ENCODE measurements at places on chromosomes 1 and 21.

GRCh38 chr1:19310720-19311502, 1.0 kb downstream of the AKR7A2 start:
- no peak for DNase-seq

- no peak for DNase-seq
Measured at GRCh38 chr1:206455666-206456344, 14.5 kb upstream of the IKBKE start.

DNA sequence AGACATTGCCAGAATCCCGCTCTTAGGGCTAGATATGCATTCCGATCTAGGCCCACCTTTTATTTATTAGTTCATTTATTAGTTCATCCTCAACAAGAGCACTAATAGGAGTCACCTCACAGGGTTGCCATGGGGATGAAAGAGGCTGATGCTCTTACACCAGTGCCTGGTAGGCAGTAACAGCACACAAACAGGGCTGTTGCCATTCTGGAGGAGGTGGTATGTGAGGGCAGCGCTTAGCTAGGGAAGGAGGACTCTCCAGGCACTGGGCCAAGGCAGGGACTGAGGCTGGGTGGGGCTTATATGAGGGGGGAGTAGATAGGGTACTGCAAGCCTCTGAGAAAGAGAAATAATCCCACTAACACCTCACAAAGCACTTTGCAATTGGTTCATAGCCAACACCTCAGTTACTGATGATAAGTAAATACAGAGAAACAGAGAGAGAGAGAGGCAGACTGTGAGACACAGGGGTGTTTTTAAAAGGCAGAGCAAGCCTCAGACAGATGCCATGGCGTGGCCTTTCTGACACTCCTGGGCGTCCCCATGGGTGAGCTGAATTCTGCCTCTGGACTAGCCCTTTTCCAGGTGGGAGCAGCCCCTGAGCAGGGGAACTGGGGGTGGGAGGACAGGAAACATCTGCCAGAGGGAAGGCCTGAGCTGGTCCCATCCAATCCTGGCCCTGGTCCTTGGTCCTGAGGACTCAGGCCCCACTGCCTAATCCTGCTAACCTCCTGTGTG, 5.9 kb downstream of the FCGR2A start:
- DNase-seq: no peak

DNA sequence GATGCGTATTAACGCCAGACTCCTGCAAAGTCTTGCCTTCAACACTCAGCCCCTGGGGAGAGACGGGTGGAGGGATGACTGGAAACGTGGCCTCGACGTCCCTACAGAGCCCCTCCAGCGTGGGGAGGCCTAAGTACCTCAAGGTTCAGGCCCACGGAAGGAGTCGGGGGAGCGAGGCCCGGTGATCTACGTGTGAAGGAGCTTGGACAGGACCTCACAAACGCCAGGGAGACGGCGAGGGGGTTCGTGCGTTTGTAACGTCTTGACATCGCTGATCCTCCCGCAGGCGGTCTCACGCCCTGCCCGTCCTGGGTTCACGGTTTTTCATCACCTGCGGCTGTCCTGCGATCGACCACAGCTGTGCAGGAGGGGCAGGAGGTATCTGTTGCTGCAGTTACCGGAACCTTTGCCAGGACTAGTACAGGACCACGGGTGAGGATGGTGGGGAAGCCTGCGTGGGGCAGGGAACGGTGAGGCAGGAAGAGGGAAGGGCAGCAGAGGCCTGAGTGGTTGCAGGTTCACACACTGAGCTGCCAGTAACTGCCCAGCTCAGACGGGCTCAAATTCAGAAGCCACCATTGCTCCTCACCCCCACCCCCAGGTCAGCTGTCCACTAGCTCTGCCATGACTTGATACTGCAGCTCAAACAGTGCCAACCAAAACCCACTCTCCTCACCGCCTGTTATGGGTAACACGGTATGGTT, 889 bp upstream of the CCNL2 start:
- DNase-seq: no peak

DNA sequence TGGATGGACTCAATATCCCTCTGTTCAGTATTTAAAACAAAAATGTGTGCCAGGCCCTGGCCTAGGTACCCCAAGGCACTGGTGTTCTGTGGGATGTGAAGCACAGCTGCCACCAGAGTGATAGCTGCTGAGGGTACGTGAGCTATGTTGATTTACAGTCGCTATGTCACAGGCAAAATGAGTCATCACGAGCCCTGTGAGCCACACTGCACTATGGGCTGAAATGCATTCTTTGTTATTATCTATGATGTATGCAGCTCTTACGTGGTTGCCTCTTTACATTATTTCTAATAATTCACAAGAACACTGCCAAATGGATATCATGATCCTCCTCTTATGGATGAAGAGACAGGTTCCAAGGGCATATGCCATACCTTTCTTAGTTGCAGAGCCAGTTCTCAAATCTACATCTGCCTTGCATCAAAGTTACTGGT, 2.1 kb downstream of the TEX38 start:
- DNase-seq: no peak

DNA sequence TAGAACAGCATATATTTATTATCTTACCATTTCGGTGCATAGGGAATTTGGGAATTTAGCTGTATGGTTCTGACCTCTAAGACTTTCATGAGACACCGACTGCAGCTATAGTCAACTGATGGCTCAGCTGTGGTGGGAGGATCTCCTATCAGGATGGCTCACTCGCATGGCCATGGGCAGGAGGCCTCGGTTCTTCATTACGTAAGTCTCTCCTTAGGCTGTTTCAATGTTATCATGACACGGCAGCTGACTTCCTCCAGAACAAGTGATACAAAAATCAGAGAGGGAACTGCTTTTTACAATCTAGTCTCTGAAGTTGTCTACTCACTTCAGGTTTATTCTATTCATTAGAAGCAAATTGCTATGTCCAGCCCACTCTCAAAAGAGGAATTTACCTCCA, 13.3 kb upstream of the CAPN8 start:
- no peak for DNase-seq

GRCh38 chr21:33317145-33317544, 7.6 kb upstream of the IFNAR1 start:
- DNase-seq: no peak

GRCh38 chr1:215459136-215459535, 108.0 kb upstream of the KCTD3 start:
- DNase-seq: no peak

DNA sequence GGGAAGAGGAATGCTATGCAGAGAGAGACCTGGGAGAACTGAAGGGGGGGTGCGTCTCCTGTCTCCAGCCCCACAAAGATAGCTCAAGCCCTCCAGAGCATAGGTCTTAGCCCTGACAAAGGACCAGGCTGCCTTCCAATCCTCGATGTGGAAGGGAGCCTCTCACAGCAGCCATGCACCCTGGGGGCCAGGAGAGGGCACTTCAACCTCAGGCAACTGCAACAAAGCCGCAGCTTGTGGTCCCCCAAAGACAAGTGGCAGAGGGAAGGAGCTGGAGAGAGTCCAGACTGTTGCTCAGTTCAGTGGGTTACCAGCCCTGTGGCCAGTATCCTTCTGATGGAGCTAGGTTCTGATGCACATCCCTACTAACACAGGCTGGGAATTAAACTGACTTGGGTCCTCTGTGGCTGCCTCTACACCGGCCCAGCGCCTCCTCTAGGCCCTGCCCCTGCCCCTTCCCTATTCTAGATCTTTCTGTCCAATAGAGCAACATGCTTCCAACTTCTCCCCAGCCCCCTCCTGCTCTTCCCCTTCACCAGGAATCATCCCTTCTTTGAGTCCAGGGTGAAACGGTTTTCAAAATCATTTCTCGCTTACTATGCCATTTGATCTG, 100.7 kb upstream of the SPATA6 start:
- peak; percentile 17 for DNase-seq

DNA sequence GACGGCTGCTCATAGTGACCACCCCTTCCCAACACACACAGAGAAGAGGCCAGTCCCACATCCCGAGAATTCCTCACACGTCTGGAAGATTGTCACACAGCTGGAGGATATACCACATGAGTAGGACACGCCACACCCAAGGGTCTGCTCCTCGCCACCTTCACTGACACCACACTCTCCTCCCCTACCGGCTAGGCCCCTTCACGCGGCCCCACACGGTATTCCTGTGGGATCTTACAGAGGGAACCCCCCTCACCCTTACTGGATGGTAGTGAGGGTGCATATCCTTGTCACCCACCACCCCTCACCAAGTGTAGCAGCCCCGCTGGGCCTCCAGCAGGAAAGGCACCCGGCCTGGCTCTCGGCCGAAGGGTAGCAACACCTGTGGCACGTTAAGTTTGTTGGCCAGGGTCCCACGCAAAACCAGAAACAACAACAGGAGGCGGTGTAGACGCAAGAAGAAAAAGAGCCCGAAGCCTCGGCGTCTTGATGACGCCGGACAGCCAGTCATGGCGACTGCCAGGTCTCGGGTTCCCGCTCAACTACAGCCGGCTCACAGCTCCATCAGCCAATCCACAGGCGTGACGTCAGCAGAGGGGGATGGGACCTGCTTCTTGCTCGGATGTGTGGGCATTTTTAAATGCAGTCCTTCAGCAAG, at the start of gene NUP210L:
Gene NUP210L (minus strand): TSS at position 540 of the 658 bp plus-strand sequence.
- no peak for DNase-seq

DNA sequence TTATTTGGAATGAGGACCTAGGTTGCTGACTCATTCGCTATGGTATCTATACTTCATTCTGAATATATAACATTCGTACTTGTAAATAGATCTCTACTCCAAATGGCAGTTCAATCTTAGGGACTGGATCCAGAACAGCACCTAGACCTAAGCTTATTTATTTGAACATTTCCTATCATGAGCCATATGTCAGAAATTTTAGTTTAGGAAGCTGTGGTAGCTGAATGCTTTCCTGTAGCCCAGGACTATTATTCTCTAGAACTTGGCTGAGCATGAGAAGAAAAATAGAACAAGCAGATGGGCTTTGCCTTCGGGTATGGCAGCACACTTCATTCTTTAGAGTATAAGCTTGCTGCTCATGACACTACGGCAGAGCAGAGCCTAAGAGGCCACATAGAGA, 1114.4 kb upstream of the B3GALT2 start:
- no peak for DNase-seq

DNA sequence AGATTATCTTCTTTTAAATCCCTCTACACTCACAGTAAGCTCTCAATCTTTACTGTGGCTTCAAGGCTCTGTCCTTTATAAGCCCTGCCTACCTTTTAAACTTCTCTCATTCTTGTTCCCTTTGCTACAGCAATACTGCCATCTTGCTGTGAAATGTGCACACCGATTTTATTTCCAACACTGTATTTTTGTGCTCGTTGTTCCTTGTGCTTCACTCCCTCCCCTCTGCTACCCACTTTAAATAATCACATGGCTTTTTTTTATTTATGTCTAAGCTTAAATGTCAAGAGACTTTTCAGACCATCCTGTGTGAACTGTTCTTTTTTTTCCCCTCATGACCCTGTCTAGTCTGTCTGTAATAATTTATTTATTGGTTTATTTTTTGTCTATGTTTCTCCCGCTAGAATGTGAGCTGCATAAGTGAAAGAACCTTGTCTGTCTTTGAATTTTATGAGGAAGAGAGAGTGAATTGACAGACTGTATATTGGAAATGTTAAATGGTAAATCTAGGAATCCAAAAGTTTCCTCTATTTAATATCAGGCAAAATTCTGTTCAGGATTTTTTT, 45.7 kb downstream of the ABCD3 start:
- DNase-seq: no peak

- peak; percentile 95 for DNase-seq
Measured at GRCh38 chr1:153922972-153923925, at the start of gene GATAD2B. GATAD2B (minus strand) TSS chr1:153922972; CDS start chr1:153828347, 94,625 bp downstream.

DNA sequence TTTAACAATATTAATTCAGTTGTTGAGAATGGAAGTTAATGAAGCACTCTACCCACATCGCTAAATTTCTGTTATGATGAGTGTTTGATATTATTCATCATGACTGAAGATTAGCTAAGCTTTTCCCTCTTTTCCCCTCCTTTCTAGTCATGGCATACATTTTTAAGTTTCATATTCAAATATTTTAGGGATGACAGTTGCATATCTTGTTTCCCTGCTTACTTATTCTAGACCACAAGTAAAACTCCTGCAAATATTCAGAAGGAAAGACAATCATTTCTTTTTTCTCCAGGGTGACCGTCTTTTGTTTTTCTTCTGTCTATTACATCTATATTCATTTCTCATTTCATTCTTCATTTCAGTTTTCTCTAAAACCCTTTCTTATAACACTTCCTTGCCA, 906.0 kb downstream of the ADGRL2 start:
- DNase-seq: no peak

DNA sequence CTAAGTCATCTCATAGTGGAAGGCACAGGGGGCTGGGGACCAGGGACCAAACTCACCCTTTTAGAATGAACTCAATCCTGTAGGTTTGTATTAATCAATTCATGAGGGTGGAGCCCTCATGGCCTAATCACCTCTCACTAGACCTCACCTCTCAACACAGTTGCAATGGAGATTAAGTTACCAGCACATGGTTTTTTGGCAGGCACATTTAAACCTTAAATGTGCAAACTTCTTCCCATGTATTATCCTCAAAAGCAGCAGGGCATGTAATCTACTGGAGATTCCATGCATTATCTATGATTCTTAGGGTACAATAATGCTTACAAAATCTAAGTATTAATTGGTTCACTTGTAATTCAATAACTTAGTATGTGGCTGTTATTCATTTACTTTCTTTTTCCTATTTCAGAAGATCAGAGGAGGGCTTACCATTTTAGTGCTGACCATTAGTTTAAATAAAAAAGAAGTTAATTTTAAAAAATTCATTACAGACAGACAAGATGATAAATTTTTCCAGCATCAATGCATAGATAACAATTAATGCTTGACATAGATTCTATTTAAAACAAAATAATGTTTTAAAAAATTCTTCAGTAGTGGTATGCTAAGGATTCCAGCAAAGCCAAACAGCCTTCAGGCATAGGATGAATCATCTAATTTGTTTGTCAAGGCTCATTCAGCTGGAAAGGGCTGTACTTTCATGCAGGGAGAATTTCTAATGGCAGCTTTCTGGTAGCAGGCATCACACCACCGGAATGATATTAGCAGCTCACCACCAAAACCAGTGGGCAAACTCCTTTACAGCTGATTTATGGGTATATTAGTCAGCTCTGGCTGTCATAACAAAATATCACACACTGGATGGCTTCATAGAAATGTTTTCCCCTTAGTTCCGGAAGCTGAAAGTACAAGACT, 124.6 kb upstream of the ZNF648 start:
- no peak for DNase-seq
